HCEC 1CT (cell line): ENCODE measurements at places on chromosomes 5 and 9.

GRCh38 chr9:134396258-134396742 is 70.0 kb downstream of the RXRA start:
- no peak for DNase-seq

DNA sequence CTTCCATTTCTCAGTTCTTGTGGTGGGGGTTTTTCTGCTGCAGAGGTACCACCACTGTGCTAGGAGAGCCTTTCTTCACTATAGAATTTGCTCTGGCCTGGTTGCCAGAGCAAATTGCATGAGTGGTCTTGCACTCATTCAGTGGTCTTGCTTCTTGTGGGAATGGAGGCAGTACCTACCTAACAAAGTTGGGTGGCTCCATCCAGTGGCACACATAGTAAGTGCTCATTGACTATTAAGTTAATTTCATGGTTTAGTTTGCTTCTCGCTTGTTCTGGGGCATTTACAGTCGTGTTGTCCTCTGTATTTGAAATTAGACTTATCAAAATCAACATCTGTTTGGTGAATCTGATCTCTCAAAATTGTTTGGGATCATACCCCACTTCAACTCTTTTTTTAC is 23.0 kb downstream of the SLC28A3 start:
- no peak for DNase-seq

- no peak for DNase-seq
These were observed 15.7 kb downstream of the RFK start for GRCh38 chr9:76378367-76379073.

DNA sequence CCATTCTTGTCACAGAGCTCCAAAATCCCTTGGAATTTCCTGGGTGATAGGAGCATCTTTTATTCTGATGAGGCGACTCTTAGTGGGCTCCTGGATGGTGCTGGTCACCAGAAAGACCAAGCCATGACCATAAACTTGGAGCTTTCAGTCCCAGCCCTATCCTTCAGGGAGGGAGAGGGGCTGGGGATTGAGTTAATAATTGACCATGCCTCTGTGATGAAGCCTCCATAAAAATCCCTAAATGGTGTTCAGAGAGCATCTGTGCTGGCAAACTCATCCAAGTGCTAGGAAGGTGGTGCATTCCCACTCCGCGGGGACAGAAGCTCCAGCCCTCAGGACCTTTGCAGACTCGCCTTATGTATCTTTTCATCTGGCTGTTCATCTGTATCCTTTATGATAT is 28.7 kb downstream of the MCCC2 start:
- DNase-seq: no peak
